Immature natural killer cell (primary cell): ENCODE measurements at places on chromosomes 3 and 15. TPM values are rescaled to one million over a fixed set of nuclear protein-coding genes. Genes with fewer than 3 reads are reported as not detected.

Gene EXD1
- polyA plus RNA-seq: not detected

Gene CLN6
- 1.3 TPM for polyA plus RNA-seq

Gene CCR3
- polyA plus RNA-seq: 0.39 TPM

Gene PGBD4
- polyA plus RNA-seq: 0.53 TPM

Gene CP
- not detected for polyA plus RNA-seq

Gene CACNA1D
- not detected for polyA plus RNA-seq

Gene FBXO40
- not detected for polyA plus RNA-seq

Gene DGKG
- 0.86 TPM for polyA plus RNA-seq

Gene P2RY13
- not detected for polyA plus RNA-seq

Gene LIPC
- polyA plus RNA-seq: 6.8 TPM

Gene LRRN1
- not detected for polyA plus RNA-seq

Gene LINGO1
- polyA plus RNA-seq: not detected

Gene KBTBD13
- polyA plus RNA-seq: not detected

- DNase-seq: no peak
Observed at GRCh38 chr3:129651435-129652202, 45.1 kb upstream of the PLXND1 start.

DNA sequence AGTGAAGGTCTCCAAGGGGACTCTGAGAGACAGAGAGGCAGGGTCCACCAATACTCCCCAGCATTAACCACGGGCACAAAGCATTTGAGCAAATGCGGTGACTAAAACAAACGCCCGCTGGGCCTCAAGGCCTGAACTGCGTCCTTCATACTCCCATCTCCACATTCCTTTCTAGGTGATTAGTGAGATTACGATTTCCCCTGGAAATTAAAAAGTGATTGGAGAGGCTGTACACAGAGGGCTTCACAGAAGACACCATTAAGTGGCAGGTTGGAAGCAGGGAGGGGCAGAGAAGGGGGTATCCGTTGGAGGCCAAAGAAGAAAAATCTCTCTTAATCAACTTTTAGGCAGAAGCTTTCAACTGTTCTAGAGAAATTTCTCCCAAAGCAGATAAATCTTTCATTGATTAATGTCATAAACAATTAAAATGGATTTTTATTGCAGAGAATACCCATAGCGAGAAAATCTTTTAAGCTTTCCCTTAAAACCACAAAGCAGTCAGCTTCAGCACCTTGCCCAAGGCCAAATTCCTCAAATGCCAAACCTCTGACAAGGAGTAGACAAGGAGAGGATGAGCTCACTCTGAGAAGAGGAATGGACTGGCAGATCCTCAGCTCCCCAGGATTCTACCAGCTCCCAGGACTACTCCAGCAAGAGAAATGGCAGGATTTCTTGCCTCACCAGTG is 38.2 kb downstream of the MB21D2 start:
- DNase-seq: no peak

DNA sequence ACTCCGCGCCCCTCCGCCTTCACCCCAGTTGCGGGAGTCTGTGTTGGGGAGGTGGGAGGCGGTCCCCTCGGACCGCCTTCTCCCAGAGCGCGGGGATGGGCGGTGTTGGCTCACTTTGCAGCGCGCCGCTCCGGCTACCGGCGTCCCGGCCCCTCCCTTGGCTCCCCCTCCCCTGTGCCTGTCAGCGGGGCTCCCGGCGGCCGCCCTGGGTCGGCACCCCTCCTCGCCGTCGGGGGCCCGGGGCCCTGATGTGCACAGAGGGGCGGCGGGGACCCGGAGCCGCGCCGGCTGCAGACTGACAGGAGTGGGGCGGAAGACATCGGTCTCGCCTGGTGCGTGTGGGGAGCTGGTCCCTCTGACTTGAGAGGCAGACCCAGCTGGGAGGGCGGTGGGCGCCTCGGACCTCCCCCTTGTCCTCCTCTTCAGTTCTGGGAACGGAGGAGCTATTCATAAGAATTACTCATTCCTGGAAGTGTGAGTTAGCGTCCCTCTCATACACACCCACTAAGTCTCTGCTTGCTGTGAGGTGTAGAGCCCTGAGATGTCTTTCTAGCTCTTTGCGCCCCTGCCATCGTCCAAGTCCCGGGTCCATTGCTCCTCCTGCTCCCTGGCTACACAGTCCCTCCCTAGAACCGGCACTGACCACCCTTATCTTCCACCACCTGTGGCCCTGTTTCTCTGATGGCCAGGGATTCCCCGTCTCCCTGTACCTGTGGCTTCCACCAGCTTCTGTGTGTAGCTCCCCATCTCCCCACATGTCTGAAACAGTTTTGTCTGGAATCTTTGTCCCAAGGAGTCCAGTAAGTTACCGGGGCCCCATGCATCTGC is 42.3 kb upstream of the ROPN1 start:
- DNase-seq: no peak

- DNase-seq: no peak
Observed at GRCh38 chr15:35958021-35958420, 412.1 kb upstream of the DPH6 start.

DNA sequence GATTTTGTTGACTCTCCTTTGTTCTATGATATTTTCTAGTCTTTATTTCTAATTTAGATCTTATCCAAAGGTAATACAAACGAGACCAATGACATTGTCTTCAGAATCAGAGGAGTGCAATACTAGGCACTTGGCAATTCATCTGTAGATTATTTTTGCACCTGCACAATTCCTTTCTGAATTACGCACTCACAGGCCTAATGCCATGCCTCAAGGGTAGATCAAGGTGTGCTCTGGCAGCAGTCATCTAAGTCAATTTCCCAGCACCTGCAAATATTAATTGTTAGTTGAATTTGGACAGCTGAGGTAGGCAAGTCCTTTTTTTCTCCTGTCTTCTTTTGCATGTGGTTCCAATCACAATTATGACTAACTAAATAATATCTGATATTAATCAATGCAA is 653.2 kb downstream of the ROBO2 start:
- DNase-seq: no peak

DNA sequence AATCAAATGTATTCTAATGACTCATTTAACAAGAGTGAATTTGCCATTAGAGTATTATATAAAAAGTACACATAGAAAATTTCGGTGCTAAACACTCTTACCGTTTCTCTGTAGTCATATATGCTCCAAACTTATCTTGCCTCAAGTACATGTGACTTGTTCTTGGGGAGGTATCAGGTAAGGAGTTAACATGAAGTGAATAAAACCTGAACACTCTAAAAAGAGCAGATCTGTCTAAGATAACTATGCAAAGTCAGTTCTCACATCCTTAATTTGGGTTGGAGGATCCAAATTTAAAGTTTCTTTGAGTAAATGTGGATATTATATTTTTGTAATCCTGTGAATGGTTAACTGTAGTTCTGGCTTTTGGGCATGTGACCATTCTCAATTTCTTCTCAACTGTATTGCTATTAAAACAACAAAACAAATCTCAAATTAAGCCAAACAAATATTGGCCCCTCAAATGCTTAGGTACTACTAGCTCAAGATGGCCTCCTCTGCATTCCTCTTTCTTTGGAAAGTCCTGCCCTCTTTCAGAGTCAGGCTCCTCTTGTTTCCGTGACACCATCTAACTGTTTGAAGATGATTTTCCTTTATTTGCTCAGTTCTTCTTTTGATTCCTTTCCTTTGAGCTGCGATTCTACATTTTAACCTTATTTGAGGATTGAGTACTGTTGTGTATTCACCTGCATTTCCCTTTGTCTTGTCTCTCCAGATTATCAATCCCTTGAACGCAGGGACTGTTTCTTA is 4.2 kb downstream of the EDEM1 start:
- no peak for DNase-seq

DNA sequence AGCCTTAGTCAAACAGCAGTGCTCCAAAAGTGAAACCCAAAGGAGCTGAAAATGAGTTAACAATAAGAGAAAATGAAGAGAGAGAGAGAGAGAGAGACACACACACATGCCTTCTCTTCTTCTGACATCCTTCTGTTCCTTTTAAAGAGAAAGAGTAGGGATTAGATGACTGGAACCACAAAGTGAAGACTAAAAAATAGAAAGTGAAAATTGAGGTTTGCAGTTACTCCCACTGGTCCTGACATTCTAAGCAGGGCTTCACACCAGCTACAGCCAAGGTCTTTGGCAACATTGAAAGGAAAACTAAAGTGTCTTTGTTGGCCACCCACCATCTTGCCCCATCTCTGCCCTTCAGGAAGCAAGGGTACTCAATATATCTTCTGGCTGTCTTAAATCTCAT is 59.2 kb downstream of the USP50 start:
- no peak for DNase-seq

DNA sequence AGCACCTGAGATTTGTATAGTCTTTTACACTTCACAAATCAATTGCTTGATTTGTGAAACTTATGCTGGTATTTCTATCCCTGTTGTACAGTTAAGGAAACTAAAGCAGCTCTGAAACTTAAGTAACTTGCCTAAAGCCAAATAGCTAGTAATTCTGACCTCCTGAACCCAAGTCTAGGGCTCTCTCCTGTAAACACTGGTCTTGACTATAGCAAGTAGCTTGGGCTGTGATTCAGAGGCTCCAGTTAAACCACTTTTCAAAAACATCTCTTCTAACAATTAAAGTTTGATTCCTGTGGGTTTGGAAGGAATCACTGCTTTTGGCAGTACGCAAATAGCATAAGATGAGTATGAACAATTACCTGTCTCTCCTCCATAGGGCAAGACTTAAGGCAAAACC is 18.5 kb upstream of the CMTM8 start:
- no peak for DNase-seq

GRCh38 chr3:94015025-94015424 is 13.4 kb downstream of the STX19 start:
- DNase-seq: no peak

DNA sequence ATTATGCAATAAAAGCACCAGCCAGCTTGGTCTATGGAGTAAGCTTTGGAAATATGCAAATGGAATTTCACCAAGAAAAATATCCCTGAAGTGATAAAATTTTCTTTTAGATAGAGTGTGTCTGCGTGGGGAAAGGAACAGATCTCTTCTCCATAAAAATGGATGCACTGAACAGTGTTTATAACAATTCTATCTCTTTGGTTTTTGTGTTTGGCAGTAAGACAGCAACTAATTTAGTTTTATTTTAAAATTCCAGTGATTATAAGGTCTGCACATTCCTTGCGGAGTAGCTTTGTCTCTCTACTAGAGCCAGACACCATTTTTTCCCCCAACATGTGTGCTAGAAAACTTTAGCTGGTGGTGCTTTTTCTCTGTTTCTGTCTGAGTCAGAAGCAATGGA is 712.4 kb downstream of the GRM7 start:
- no peak for DNase-seq

- no peak for DNase-seq
Observed at GRCh38 chr3:37574177-37574943, 287.3 kb upstream of the CTDSPL start.

DNA sequence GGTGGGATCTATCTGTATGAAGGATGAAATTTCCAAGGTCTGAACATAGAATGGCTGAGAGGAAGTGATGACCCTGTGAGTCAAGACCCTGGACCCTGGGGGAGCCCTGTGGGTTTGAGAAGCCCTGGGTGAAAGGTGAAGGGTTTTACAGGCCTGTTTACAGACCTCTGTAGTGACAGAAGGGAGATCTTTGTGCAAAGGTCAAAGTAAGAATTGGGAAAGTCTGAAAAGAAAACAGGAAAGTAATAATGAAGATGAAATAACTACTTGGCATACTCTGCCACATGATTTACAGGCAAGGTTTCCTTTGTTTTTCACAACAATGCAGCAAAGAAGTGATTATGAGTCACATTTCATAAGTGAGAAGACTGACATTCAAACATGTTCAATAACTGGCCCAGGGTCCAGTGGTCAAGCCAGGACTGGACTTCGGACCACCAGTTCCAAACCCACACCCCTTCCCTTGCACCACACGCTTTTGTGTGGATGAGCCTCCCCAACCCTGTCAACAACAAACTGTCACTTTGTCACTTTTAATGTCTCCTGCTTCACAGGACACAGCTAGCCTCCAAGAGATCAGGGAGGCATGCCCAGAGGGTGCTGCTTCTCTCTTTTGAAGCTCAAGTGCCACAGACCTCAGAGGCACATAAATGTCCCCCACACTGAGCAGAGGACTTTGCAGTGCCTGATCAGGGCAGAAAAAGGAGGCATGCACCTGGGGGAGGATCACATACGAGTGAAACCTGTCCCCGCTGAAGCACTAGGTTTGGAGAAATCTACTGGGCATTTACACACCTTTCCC is 21.5 kb downstream of the CD86 start:
- DNase-seq: no peak

- no peak for DNase-seq
Observed at GRCh38 chr3:45666757-45667431, 22.3 kb upstream of the SACM1L start.

DNA sequence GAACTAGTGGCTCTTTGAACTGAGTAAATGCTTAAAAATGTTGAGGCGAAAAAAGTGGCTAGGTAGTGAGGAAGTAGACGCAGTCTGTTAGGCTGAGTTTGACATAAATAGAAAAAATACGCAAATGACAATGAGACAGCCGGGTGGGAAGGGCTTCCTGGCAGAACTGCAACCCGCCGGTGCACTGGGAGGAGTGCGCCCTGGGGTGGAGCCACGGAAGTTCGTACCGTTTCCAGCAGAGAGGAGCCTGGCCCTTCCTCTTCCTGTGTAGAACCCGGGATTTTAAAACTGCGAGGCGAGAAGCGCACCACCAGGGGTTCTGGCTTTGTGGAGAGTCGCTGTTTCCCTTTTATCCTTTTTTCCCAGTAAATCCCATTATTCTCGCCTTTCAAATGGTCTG is 602.6 kb downstream of the PYDC2 start:
- no peak for DNase-seq

GRCh38 chr3:64417816-64418215 is 192.6 kb upstream of the PRICKLE2 start:
- DNase-seq: no peak

DNA sequence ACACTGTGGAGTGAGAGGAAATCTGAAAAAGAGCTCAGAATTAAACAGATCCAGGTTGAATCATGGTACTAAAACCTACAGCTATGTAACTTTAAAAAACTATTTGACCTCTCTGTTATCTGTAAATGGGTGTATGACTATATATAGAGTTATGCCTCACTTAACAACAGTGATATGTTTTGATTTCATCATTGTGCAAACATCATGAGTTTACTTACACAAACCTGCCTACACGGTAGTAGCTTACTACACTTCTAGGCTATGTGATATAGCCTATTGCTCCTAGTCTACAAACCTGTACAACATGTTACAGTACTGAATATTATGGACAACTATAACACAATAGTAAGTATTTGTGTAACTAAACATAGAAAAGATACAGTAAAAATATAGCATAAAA is 191.6 kb upstream of the MEIS2 start:
- no peak for DNase-seq

GRCh38 chr3:107377151-107377550 is at the start of gene CCDC54:
CCDC54 (plus strand) TSS chr3:107377439; CDS start chr3:107377588, 149 bp downstream.
- DNase-seq: no peak

- no peak for DNase-seq
Observed at GRCh38 chr3:169846458-169847193, 23.1 kb downstream of the LRRC31 start.

DNA sequence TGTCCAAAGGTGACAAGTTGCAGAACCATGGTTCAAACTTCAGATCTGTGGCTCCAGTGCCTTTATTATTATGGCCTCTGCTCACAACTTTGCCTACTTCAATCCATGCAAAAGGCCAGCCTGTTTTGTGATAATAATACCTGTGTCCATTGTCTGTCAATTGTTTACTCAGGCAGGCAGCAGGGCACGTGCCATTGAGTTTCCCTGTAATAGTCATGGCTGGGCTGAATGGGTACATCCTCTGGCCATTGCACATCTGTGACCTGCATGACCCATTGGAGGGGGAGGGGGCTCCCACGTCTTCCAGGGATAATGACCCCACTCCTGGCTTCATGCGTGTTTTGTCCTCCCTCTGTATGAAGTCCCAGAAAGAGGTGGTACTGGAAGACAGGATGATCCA is 215.4 kb downstream of the SSR3 start:
- no peak for DNase-seq
